Fibroblast of the aortic adventitia (primary cell): ENCODE measurements at places on chromosomes 1 and 21. TPM values are rescaled to one million over a fixed set of nuclear protein-coding genes. Genes with fewer than 3 reads are reported as not detected.

CD1E gene
- total RNA-seq, result not detected in 2 replicates

TIE1 gene
- 0.81 and 5.2 TPM in 2 replicates for total RNA-seq

S100A9 gene
- not detected in 2 replicates for total RNA-seq

HUNK gene
- total RNA-seq, result 0.45 and 4.3 TPM in 2 replicates

SGIP1 gene
- 2.1 and 21.1 TPM in 2 replicates for total RNA-seq

OR2M3 gene
- total RNA-seq, result under 0.01 TPM in 1 of 2 replicates, not detected in the other

IGSF5 gene
- 0.09 TPM in 1 of 2 replicates, not detected in the other for total RNA-seq

NUDC gene
- 23.8 and 26.7 TPM in 2 replicates for total RNA-seq

GJA9 gene
- 0.09 TPM in 1 of 2 replicates, not detected in the other for total RNA-seq

SIK1 gene
- 4.4 TPM in 1 of 2 replicates, not detected in the other for total RNA-seq

HMGCS2 gene
- total RNA-seq, result not detected in 2 replicates

PLA2G2F gene
- total RNA-seq, result not detected in 2 replicates
